ENCODE measurements at places on chromosomes 12 and 14.

GRCh38 chr12:68958322-68958721 lies 25.4 kb upstream of the CPM start:
- DNase-seq = peak; percentile 14

DNA sequence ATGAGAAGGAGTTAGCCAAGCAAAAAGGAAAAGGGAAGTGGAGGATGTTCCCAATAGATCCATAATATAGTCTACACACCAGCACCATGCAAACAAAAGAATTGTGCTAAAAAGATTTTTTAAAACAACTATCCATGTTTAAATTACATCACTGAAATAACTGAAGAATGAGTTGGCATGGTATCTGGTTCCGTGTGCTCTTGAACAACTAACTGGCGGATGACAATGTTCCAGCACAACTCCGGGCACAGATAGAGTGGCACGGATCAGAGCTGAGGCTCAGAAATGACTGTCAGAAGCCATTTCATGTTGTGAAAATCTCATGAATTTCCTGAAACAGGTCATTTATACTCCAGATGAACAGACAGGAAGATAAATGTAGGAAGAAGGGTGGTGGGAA lies 153.1 kb downstream of the HMGA2 start:
- DNase-seq = no peak

DNA sequence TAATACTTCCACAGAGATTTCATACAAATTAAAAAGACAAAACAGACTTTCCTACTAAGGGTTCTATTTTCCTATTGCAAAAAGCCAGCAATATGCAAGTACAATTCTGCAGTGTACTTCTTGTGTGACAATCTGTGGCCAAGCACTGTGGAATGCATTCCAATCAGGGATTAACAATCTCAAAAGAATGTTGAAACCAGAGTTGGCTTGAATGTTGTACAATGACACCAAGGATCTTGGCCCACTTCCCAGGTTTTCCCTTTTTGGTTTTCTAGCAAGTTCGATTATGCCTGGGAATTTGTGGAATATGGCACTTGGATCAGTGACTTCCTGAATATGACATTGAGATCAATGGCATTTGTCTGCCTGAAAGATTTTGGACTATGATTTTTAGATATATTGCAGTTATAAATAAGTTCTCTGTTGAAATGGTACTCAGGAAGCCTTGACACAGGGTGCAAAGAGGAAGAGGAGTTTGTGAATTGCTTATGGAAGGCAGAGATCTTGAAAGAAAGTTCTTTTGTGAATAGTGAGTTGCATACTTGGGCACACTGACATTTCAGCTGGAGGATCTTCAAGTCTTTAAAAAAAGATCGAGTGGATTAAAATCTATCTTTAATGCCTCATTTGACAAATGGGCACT lies 81.4 kb upstream of the FERMT2 start:
- no peak for DNase-seq

- DNase-seq = no peak
These were observed 1.0 kb downstream of the NAA25 start for GRCh38 chr12:112107306-112108201.

- no peak for DNase-seq
These were observed 24.0 kb downstream of the KLRK1 start for GRCh38 chr12:10365696-10366405.

DNA sequence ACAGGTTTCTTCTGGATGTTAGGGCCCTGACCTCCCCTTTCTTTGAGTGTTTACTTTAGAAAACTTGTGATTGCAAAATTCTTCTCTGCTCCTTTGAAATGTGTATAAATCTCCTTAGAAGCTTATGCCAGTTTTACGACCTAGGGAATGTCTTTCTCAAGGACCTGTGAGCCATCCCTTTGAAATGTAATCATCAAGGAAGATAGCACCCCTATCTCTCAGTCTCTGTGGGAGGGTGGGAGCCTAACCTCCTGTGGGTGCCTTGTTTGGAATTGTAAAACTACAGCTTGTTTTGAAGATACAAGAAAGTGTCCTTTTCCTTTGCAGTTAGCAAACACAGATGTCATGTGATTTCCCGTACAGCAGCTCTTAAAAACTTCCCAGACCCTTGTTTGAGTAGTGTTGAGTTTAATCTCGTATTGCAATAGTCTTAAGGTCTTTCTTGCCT lies 3.3 kb downstream of the OR10AD1 start:
- DNase-seq = no peak

- DNase-seq = no peak
These were observed 160.1 kb upstream of the TMPO start for GRCh38 chr12:98355322-98355721.
